ENCODE measurements at places on chromosomes 5 and 9.

GRCh38 chr5:161734741-161735140 lies 49.2 kb downstream of the GABRA6 start:
- DNase-seq = no peak

- DNase-seq = no peak
These were observed 86.7 kb upstream of the AGXT2 start for GRCh38 chr5:35134278-35135030.

GRCh38 chr9:117768750-117769395 lies 64.7 kb downstream of the TLR4 start:
- no peak for DNase-seq

DNA sequence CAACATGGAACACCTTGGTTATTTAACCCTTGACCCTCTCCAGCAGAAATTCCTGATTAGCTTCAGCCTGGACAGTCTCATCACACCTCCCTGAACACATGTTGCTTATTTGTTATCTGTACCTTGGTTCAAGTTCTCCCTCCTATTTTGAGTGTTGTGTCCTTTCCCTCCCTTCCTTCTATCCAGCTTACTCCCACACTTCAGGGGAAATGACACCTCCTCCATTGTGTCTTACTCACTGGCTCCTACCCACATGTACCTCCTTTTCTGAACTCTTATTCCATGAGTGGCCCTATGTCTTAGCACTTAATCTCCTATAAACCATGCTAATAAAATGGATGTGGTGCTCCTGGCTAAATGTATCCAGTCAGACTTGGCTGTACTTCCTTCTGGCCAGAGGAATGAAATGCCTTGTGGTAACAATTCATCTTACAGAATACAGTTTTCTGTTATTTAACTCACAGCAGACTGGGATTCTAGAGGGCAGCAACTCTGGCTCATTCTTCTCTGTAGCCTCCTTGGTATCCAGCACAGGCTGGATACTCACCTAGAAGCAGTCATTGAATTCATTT lies 11.2 kb downstream of the LIX1 start:
- no peak for DNase-seq

DNA sequence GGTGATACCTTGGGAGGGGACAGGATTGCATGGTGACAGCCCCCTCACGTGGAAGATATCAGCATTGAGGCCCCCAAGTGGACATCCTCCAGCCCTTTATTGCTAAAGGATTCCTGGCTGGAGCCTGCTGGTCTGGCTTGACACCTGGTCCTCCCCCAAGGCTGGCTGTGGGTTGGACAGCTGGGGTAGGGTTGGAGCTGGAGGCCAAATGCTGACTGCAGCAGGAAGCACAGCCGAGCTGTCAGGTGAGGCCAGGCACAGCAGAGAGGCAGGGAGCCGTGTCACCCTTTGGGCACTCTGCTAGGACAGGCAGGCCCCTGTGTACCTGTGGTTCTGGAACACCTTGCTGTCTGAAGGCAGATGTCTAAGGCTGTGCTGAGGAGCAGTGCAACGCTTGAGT lies 2.2 kb downstream of the CACFD1 start:
- DNase-seq = no peak

GRCh38 chr5:72557167-72558045 lies 50.2 kb upstream of the ZNF366 start:
- no peak for DNase-seq

DNA sequence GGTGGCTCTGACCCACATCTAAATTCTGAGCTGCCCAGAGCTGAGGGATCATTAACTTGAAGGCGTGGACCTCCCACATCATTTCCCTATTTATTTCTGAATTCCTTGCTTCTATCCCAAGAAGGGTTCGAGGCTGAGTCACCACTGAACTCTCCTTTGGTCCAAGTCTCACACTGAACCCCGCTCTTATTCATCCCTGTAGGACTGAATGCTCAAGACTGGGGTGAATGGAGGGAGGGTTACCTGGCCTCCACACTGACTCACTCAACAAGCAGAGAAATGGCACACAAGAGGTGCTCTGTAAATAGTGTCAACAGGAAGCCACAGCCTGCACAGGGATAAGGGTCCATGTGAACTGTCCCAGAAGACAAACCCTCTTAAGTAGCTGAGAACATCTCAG lies 79.1 kb upstream of the FSTL4 start:
- no peak for DNase-seq

DNA sequence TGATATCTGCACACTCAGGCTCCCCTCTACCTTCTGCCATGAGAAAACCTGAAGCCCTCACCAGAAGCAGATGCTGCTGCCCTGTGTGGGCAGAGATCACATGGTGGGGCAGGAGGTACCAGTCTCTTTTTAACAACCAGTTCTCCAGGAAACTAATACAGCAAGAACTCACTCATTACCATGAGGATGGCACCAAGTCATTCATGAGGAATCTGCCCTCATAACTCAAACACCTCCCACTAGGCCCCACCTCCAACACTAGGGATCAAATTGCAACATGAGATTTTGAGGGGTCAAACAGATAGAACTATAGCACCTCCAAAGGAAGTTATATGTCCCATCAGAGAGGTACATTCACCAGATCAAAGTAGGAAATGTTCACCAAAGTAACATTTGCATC lies 136.3 kb upstream of the SHB start:
- no peak for DNase-seq

- DNase-seq = no peak
These were observed 92.4 kb upstream of the SLC1A1 start for GRCh38 chr9:4397917-4398316.

GRCh38 chr5:133569347-133569746 lies 43.0 kb downstream of the FSTL4 start:
- no peak for DNase-seq

DNA sequence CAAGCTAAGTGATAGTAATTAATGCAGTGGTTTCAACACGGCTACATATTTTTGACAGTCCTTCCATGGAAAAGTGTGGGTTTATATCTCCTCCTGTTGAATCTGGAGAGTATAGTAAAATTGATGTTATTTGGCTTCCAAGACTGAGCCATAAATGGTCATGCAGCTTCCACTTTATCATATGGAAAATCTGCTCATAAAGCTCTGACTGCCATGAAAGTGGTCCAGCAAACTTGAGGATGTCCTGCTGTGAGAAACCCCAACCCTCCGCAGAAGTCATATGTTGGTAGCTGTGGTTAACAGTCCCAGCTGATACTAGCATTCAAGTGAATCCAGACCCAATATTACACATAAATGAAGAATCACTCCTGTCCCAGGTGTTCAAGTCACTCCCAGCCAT lies 378.3 kb downstream of the KCTD16 start:
- no peak for DNase-seq

DNA sequence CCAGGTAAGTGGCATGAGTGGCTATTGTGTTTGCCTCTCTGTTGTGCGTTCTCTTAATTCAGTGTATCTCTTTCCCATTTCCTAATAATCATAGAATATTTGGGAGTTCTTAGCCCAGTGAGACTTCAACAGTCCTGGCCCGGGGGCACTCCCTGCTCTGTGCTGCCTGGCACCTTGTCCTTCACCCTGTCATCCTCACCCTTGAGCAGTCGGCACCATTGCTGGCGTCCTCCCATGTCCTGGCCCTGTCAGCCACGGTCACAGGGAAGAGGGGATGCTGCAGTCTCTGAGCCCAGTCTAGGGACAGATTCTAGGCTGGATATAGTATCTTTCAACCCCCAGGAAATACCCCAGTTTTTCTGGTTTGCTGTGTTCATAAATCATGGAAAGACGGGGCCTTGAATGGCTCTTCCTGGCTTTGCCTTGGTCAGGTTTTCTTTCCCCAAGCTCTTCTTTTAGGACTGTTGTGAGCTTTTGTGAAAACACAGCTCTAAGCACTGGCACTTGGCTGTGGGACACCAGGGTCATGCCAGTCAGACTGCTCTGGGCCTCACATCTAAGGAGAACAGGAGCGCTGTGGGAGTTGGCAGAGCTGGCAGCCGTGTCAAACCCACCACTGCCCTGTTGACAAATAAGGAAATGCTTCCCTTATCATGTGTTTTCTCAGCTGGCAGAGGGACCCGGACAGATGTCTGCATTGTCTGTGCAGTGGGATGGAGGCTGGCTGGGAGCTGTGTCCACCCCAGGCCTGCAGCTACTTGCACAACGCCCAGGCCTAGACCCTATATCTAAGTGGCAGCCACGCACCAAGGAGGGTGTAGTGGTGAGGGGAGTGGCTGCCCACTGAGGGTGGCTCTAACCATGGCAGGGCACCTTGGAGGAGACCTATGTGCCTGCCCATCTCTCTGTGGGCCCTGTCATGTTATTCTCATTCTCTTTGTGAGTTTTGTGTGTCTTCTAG lies 378.6 kb downstream of the ICE1 start:
- no peak for DNase-seq

GRCh38 chr5:111425205-111425604 lies 87.1 kb downstream of the STARD4 start:
- DNase-seq = no peak

DNA sequence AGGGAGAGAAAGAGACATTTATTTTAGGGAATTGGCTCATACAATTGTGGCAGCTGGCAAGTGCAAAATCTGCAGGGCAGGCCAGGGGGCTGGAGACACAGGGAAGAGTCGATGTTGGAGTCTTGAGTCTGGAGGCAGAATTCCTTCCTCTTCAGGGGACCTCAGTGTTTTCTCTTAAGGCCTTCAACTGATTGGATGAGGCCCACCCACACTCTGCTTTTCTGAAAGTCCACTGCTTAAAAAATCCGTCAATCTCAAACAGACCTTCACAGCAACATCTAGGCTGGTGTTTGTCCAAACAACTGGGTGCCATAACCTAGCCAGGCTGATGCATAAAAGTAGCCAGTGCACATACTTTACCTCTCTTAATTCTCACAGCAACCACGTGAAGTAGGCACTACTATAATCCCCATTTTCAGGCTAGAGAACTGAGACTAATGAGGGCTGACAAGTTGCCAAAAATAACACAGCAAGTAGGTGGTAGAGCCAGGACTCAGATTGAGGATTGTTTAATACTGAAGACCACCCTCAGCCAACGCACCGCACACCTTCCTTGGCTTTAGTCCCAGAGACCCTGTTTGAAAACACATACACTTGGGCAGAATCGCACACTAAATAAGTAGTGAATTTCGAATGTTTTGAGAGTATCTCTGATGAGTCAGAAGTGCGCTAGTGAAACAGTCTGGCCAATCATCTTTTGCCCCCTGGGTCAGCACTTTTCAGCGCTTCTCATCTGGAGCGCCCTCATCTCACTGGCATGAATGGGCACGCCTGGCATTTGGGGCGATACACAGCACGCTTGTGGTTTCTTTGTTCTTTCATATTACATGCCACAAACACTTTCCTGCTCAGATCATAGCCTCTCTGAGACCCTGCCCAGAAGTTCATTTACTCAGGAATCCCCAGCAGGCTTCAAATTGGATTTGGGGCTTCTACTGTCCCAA lies 591.4 kb downstream of the CCDC171 start:
- DNase-seq = no peak

- DNase-seq = no peak
These were observed 46.1 kb downstream of the PRUNE2 start for GRCh38 chr9:76859860-76860259.

- no peak for DNase-seq
These were observed 66.1 kb downstream of the TTC39B start for GRCh38 chr9:15240927-15241326.

DNA sequence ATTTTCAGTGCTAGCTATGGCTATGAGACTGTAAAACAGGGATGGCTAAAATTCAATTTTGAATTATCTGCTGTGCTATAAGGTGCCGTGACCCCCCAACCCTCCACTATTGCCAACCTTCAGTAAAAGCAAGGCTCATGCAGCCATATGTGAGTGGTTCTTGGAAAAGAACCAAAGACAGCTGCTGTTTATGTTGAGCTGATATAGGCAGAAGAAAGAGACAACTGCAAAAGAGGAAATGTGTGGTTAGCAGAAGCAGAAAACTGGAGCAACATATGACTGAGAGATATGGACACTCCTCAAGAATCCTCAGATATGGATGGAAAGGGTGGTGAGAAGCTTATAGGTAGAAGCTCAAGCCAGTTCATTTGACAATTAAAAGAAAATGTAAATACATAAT lies 200.3 kb downstream of the TLE1 start:
- no peak for DNase-seq

GRCh38 chr9:83280268-83280667 lies 217.3 kb upstream of the RASEF start:
- DNase-seq = no peak

DNA sequence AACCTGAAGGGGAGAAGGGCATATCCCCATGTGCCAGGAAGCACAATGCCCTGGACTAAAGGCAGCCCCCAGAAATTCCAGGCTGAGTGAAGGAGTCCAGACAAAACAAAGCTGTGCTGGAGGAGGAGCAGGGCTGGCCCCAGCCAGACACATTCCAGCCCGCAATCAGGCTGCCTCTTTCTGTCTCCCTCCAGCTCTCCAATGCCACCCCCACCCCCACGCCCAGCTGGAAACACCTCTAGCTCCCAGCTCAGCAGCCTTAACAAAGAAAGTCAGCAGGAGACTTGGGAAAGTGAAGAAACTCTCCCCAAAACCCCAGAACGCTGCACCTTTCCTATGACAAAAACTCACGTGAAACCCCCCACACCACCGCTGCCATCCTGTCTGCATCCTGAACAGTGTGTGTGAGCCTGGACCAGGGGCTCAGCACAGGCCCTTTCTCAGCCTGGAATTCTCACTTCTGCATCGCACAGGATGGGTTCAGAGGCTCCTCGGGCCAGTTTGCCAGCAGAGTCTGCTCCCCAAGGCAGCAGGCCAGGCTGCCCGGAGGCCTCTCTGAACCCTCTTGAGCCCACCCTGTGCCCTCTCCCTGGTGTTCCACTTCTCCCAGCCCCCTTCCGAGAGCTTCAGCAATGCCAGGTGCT lies 96.2 kb upstream of the ICE1 start:
- no peak for DNase-seq

GRCh38 chr9:9521033-9521779 lies 1091.6 kb downstream of the PTPRD start:
- no peak for DNase-seq

GRCh38 chr5:91383956-91384300 lies 811 bp upstream of the ARRDC3 start:
- no peak for DNase-seq

GRCh38 chr9:79572032-79572607 lies 355 bp downstream of the TLE4 start:
- no peak for DNase-seq

DNA sequence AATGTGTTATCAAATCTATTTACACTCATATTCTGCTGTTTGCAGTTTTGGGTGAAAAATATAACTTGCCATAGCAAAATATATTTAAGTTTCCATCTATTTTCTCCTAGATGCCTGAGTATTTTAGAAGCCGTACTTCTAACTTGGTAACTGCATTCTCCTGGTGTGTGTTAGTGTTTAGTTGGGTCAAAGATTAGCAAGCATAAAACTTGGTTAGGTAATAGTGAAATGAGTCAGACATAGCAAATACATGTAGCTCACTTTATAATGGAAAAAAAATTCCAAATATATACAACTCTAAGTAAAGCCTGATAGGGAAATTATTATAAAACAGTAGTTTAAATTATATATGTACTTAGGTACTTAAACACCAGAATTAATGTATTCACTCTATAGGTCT lies 640.7 kb upstream of the ST8SIA4 start:
- no peak for DNase-seq

DNA sequence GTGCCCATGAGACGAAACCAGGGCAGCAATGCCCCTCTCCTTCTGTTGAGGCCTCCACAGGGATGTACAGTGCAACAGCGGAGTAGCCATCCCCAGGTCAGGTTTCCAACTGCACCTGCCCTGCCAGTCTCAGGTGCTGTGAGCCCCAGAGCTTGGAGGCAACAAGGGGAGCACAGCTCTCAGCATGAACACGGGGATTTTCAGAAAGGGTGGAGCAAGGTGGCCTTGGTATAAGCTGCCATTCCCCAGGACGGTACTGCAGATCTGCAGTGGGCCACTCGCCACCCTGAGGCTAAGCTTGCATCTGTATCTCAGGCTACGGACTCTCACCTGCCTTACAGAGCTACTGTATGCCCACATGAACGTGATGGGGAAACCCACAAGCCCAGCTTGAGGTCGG lies 103.6 kb downstream of the GABBR2 start:
- DNase-seq = no peak

- no peak for DNase-seq
These were observed 15.5 kb downstream of the IGFBPL1 start for GRCh38 chr9:38408719-38409118.
